Left lung (tissue), 14 donors: ENCODE measurements at places on chromosomes 3 and 15. TPM values are rescaled to one million over a fixed set of nuclear protein-coding genes. Genes with fewer than 3 reads are reported as not detected.
A peak's percentile ranks its signal among the peaks of the same experiment; 100 is the strongest.

DNA sequence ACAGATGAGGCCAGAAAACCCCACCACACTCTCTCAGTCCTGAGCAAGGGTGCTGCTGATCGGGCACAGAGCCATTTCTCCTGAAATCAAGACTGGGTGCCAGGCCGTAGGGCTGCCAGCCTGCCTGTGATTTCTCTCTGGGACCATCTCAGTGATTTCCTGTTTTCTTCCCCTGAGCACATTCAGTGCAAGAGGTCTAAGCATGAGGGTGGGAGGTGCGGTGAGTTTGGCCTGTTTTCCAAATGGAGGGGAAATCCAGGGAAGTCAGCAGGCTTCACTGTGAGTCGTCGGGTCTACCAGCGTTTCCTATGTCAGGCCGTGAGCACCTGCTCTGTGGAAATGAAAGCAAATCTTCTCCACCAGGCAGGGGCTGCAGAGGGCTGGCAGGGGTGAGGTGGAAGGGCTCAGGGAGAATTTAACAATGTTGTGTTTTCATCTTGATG, 82.3 kb downstream of the ST6GAL1 start:
- peaks cover 57% of the 10 kb centered on the region for H3K4me1 ChIP-seq
- H3K27ac ChIP-seq, result peak overlapping the region; percentile 70
- H3K4me3 ChIP-seq, result no peak overlapping the region
- H3K27me3 ChIP-seq, result no peaks in the 10 kb centered on the region
- no peak for DNase-seq
- no peaks in the 10 kb centered on the region for H3K36me3 ChIP-seq

DNA sequence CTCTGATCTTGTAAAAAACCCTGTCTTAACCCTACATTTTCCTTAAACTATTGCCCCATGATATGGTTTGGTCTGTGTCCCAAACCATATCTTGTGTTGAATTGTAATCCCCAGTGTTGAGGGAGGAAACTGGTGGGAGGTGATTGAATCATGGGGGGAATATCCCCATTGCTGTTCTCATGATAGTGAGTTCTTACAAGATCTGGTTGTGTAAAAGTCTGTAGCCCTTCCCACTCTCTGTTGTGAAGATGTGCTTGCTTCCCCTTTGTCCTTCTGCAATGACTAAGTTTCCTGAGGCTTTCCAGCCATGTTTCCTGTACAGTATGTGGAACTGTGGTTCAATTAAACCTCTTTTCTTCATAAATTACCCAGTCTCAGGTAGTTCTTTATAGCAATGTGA, 881.4 kb downstream of the DIPK2A start:
- no peaks in the 10 kb centered on the region for H3K4me1 ChIP-seq
- no peaks in the 10 kb centered on the region for H3K36me3 ChIP-seq
- H3K27me3 ChIP-seq, result no peaks in the 10 kb centered on the region
- no peak for DNase-seq

SCAANT1 gene
- total RNA-seq, result not detected

ITIH4 gene
- total RNA-seq, result 10.2 TPM

DNA sequence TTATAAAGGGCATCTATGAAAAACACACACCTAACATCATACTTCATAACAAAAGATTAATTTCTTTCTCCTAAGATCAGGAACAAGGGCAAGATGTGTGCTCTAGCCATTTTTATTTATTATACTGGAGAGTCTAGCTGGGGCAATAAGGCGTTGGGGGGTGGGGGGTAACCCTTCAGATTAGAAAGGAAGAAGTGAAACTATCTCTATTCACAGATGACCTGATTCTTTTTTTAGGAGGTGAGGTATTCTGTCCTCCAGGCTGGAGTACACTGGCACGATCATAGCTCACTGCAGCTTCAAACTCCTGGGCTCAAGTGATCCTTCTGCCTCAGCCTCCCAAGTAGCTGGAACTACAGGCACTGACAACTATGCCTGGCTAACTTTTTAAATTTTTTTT, 89.5 kb upstream of the MANF start:
- no peak overlapping the region for H3K4me3 ChIP-seq
- no peaks in the 10 kb centered on the region for H3K4me1 ChIP-seq
- no peaks in the 10 kb centered on the region for H3K36me3 ChIP-seq

DNA sequence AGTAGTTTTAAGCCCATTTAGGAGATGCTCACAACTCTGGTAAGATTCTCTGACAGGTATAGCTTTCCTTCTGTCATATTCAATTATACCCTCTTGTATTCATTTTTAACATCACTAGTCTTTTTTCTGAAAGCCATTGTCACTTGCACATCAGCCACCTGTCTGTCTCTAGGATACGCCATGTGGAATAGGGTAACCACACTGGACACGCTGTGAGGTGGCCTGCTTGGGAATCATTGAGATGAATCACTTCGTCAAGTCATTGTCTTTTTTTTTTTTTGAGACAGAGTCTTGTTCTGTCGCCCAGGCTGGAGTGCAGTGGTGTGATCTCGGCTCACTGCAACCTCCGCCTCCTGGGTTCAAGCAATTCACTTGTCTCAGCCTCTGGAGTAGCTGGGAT, 7.4 kb downstream of the TM6SF1 start:
- H3K36me3 ChIP-seq, result peaks cover 65% of the 10 kb centered on the region
- H3K4me3 ChIP-seq, result no peak overlapping the region
- no peaks in the 10 kb centered on the region for H3K27me3 ChIP-seq
- DNase-seq, result no peak
- no peaks in the 10 kb centered on the region for H3K4me1 ChIP-seq

NAA80 gene
- 9.5 TPM for total RNA-seq

GRCh38 chr3:57803647-57804081, 47.6 kb downstream of the SLMAP start:
- H3K4me3 ChIP-seq, result no peak overlapping the region
- H3K36me3 ChIP-seq, result no peaks in the 10 kb centered on the region
- no peaks in the 10 kb centered on the region for H3K27me3 ChIP-seq

DNA sequence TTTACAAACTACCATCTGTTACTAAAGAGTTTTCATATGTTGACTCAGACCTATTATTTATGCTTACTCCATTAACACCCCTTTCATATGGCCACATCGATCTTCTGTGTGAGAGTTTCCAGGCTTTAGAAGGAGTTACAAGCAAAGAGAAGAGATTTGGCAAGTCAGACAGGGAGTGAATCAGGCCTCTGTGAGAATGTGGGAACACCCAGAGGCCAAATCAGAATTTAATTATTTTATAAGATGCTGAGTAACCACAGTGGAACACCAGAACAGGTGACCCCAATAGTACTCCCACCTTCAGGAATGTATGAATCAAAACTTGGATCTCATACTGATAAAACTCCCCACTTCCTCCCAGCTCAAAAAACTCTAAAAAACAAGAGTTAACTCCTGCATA, 42.0 kb downstream of the IFT57 start:
- no peak overlapping the region for H3K4me3 ChIP-seq
- H3K36me3 ChIP-seq, result no peaks in the 10 kb centered on the region
- DNase-seq, result no peak
- H3K27ac ChIP-seq, result no peak overlapping the region

VEPH1 gene
- 143 TPM for total RNA-seq

GRCh38 chr3:50604628-50605588, 6.7 kb downstream of the CISH start:
- H3K27ac ChIP-seq, result peak overlapping the region; percentile 98
- DNase-seq, result no peak
- no peaks in the 10 kb centered on the region for H3K27me3 ChIP-seq
- peaks cover 100% of the 10 kb centered on the region for H3K4me1 ChIP-seq
- H3K36me3 ChIP-seq, result peaks cover 59% of the 10 kb centered on the region
- no peak overlapping the region for H3K4me3 ChIP-seq

GOLGA8T gene
- not detected for total RNA-seq

DNA sequence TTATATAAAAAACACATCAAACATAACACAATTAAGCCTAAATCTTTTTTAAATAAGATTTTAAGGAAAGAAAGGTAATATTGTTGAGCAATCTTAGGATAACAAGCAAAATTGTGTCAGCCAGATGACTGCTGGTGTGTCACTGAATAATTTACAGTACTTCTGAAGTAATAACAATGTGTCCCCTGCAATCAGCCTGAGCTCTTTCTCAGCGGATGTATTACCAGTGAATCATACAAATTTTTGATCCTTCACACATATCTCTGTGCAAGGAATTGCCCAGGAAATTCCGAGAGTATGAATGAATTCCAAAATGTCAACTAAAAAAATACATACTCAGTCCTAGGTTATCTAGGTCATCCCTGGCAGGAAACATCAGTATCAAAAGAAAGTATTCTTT, 76.6 kb upstream of the PTX3 start:
- H3K27me3 ChIP-seq, result no peaks in the 10 kb centered on the region
- no peaks in the 10 kb centered on the region for H3K4me1 ChIP-seq
- no peak overlapping the region for H3K27ac ChIP-seq
- no peak overlapping the region for H3K4me3 ChIP-seq
- no peak for DNase-seq

DNA sequence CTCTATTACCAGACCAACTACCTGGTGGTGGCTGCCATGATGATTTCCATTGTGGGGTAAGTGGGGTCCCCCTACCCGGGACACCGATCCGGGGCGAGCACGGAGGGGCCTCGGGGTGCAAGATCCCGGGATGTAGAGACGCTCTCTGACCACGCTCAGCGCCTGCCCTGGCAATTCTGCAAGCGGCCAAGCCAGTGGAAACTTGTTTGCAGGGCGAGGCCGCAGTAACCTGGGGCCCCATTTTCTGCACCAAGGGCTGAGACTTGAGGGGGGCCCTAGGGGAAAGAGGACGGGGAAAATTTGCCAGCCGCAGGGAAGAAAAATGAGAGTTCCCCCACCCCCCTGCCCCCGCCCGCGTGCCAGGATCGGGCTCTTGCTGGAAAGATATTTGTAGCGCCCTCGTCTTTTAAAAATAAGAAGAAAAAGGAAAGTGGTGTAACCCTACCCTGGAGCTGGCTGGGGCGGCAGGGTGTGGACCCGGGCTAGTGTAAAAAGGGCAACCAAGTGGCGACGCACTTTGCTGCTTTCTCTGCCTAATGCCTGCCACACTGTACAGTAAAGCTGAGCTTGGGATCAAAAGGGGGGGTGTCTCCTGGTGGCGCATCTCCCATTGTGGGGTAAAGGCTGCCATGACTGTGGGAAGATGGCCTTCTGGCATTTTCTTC, 563 bp downstream of the ARL6IP5 start:
- no peaks in the 10 kb centered on the region for H3K36me3 ChIP-seq
- H3K4me1 ChIP-seq, result peaks cover 49% of the 10 kb centered on the region
- H3K27ac ChIP-seq, result peak overlapping the region; percentile 98
- DNase-seq, result peak; percentile 46
- peak overlapping the region; percentile 71 for H3K4me3 ChIP-seq
- H3K27me3 ChIP-seq, result no peaks in the 10 kb centered on the region

- peaks cover 49% of the 10 kb centered on the region for H3K36me3 ChIP-seq
- H3K27ac ChIP-seq, result no peak overlapping the region
- H3K27me3 ChIP-seq, result no peaks in the 10 kb centered on the region
- DNase-seq, result no peak
- H3K4me1 ChIP-seq, result no peaks in the 10 kb centered on the region
Observed at GRCh38 chr3:196800742-196801434, 61.2 kb downstream of the PAK2 start.

DNA sequence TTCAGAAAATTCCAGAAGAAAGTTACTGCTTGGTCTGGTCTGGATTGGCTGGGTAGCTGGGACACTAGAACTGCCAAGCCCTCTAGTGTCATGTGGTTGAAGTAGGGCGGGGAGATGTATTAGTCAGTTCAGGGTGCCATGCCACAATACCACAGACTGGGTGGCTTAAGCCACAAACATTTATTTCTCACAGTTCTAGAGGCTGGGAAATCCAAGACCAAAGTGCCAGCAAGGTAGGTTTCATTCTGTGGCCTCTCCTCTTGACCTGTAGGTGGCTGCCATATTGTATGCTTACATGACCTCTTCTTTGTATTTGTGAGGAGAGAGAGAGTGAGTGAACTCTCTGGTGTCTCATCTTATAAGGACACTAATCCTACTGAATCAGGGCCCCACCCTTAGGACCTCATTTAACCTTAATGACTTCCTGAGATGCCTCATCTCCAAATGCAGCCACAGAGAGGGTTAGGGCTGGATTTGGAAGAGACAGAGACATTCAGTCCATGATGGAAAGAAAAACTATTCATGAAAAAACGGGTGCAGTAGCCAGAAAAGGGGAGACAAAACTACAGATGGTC, 18.1 kb upstream of the ZSCAN2 start:
- no peak overlapping the region for H3K4me3 ChIP-seq
- no peaks in the 10 kb centered on the region for H3K27me3 ChIP-seq
- H3K27ac ChIP-seq, result no peak overlapping the region
- no peaks in the 10 kb centered on the region for H3K36me3 ChIP-seq
- no peaks in the 10 kb centered on the region for H3K4me1 ChIP-seq
- no peak for DNase-seq

DNA sequence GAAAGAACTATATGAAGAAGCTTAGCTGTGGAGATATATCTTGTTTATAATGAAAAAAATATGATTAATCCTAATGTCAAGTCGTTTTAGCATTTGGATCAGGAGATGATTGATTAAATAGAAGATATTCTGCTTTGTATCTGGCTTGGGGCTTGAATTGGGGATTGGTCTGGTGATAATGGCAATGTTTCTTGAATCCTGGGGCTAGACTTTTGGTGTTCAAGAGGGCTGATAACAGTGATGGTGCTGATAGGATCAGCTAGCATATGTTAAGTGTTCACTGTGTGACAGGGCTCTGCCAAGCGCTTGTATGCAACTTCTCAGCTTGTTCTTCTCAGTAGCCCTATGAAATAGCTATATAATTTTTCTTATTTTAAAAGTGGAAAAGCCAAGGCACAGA, 20.2 kb downstream of the CNOT10 start:
- H3K4me1 ChIP-seq, result no peaks in the 10 kb centered on the region
- no peak for DNase-seq
- H3K4me3 ChIP-seq, result no peak overlapping the region
- H3K27me3 ChIP-seq, result no peaks in the 10 kb centered on the region
- no peak overlapping the region for H3K27ac ChIP-seq
- H3K36me3 ChIP-seq, result peaks cover 19% of the 10 kb centered on the region

AHSG gene
- not detected for total RNA-seq

GRCh38 chr15:94610069-94610468, 378.7 kb downstream of the MCTP2 start:
- no peaks in the 10 kb centered on the region for H3K36me3 ChIP-seq
- DNase-seq, result no peak
- H3K27ac ChIP-seq, result no peak overlapping the region
- peaks cover 6% of the 10 kb centered on the region for H3K4me1 ChIP-seq
- peaks cover 15% of the 10 kb centered on the region for H3K27me3 ChIP-seq
- no peak overlapping the region for H3K4me3 ChIP-seq

EPHB3 gene
- total RNA-seq, result 8.1 TPM

SLC51A gene
- 1.2 TPM for total RNA-seq

DNA sequence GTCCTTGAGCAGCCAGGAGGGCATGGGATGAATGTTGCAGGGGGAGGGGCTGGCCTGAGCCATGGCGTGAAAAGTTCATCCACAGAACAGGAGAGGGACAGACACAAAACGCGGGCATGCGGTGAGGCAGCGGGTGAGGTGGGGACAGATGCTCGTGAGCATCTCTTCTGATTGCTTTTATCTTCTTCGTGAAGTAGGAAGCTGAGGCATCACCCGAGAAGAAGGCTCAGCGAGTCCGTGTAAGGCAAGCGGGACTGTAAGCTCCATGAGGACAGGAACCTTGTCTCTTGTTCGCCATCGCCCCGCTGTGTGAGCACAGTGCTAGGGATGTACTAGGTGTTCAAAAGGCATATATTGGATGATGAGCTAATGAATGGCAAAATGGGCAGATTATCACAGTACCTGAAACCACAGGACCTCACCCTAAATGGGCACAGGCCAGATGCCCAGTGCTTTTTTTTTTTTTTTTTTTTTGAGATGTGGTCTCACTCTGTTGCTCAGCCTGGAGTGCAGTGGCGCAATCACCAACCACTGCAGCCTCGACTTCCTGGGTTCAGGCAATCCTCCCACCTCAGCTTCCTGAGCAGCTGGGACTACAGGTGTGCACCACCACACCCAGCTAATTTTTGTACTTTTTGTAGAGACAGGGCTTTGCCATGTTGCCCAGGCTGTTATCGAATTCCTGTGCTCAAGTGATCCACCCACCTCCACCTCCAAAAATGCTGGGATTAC, 46.8 kb downstream of the CPN2 start:
- H3K4me1 ChIP-seq, result peaks cover 3% of the 10 kb centered on the region
- H3K27me3 ChIP-seq, result peaks cover 26% of the 10 kb centered on the region
- no peaks in the 10 kb centered on the region for H3K36me3 ChIP-seq
- DNase-seq, result no peak
- no peak overlapping the region for H3K27ac ChIP-seq
